Activated effector memory CD4-positive, alpha-beta T cell treated with Interleukin-2 at 50 U/mL for 16 hours (primary cell): ENCODE measurements at places on chromosomes 3 and 15.

DNA sequence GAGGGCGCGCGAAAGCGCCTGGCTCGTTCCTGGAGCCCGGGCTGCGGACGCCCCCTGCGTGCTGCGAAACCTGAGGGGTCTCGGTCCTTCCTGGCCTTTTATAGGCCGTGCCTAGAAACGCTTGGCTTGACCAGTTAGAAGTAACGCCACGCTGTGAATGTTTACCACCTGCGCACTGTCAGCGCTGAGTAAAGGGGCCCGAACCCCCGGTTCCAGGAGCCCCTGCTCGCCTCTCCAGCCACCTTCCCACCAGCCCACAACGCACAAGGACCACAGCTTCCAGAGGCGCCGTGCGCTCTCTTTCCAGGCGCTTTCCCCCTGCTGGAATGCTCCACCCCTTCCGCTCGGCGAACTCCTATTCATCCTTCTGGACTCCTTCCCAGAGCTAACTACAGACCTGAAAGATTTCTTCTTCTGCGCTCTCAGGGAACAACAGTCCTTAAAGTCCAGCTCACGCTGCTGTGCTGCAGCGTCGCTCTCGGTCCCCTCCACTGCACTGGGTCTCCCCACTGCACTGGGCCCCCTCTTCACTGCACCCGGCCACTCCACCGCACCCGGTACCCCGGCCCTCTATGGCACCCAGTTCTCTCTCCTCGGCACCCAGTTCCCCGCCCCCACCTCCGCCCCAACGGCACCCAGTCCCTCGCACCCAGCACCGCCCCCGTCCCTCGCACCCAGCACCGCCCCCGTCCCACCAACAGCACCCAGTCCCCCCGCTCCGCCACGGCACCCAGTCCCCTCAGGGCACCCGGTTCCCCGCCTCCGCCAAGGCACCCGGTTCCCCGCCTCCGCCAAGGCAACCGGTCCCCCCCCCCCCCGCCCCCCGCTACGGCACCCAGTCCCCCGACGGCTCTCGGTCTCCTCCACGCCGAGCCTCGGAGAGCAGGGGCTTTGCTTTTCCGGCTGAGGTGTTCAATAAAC is 69.8 kb downstream of the SQOR start:
- DNase-seq: no peak

DNA sequence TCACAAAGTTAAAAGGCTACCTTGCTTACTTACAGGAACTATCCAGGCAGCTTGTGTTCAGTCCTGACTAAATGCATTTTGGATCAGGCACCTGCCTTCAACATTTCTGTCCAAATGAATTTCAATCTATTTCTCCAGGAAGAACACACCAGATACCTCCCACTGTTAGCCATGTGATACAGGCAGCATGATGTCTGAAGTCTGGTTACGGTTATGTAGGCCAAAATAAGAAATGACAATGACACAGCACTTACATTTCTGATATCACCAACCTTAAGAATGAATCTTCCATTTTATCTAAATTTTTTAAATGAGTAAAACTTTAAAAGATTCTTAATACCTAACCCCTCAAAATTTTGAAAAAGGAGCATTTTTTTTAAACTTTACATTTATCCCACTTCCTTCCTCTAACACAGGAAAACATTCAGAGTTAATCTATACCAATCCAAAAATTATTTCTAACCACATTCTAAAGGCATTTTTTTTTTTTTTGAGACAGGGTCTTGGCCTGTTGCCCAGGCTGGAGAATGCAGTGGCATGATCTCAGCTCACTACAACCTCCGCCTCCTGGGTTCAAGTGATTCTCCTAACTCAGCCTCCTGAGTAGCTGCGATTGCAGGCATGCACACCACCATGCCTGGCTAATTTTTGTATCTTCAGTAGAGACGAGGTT is at the start of gene MAP4:
Gene MAP4 (minus strand): TSS at position 116 of the 673 bp plus-strand sequence. CDS start 17,556 bp downstream, outside the sequence.
- DNase-seq: no peak

GRCh38 chr3:7683426-7683825 is 818.2 kb upstream of the LMCD1 start:
- DNase-seq: no peak

DNA sequence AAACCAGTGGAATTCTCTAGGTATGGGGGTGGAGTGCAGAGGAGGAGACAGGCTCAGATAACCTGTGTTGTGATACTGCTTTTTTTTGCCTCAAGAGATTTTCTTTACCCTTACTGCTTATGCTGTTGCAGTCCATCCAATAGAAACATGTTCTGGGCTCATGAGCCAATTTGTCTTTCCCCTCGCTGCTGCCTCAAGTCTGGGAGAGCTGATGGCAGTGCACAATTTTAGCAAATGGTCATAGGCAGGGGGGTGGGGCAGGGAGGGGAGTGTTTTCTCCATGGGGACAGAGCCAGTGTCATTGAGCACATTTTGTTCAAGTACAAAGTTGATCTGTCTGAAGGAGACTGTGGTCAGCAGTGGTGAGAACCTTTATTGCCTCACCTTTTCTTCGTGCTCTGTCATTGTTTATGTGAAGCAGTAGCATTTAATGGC is 134.9 kb downstream of the MBNL1 start:
- DNase-seq: no peak

DNA sequence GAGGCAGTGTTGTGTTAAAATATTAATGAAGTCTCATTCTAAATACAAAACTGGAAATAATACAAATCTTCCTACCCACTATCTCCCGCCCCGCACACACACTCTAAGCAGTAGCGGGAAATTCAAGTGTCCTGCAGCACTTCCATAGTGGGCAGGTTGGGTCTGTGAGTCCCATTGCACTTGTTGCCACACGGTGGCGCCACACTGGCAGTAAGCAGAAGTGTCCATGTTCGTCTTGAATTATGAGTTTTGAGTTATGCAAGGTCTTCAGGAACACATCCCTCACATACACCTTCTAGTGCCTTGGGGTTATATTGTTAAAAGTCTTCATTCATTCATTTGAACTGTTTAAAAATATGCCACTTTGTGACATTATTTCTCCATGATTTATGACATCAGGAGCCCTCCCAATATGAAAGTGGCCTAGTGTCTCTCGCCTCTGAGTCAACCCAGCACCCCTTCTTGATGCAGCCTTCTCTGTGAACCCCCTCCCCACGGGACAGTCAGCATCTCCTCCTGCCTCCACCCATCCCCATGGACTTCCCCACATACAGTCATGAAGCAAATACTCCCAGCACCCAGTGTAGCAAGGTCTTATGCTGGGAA is 17.6 kb upstream of the CCDC174 start:
- DNase-seq: peak; percentile 32

- DNase-seq: no peak
Measured at GRCh38 chr15:66157507-66157906, 96.0 kb downstream of the MEGF11 start.

DNA sequence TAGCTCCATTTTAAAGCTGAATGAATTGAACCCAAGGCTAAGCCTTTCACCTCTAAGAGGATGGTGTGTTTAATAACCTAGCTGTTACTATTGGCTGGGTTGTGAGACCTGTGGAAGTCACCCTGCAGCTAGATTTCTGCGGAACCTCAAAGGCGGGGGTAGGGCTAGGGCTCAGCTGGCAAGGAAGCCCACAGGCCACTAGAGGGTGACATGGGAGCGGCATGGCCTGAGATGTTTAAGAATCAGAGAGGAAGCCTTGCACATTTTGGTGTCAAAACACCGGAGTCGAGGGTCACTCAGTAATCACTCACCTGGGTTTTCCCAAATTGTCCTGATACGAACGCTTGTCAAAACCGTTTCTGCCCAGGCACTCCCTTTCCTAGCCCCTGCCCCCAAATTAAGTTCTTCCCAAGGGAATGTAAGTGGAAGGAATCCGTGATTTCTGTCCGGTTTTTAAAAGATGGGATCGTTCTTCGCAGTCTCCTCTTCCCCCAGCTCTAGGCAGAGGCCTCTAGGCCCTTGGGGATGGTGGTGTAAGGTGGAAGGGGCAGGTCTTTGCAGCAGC is 3.8 kb upstream of the ACAD9 start:
- DNase-seq: peak; percentile 43

- no peak for DNase-seq
Measured at GRCh38 chr3:69236812-69237707, 114.7 kb upstream of the LMOD3 start.

GRCh38 chr3:96331341-96331740 is 483.1 kb upstream of the EPHA6 start:
- no peak for DNase-seq
